MCF 10A (cell line): ENCODE measurements at places on chromosomes 1 and 21. TPM values are rescaled to one million over a fixed set of nuclear protein-coding genes. Genes with fewer than 3 reads are reported as not detected.

DNA sequence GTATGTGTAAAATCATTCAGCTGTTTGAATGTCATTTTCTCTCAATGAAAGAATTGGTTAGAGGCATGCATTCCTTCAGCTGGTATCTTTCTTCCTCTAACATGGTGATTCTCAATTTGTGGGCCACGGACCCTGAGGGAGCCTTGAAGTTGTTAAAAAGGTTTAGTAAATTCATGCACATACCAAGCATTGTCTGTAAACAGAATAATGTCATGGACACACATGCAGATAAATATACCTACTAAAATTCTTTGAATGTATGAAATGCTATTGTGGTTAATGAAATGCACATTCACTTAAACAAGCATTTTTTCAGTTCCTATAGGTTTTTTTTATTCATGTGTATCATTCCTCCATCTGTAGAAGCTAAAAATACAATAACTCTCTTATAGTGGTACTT, 65.4 kb downstream of the PBX1 start:
- peaks cover 6% of the 10 kb centered on the region for H3K36me3 ChIP-seq
- no peak overlapping the region for H3K27ac ChIP-seq
- H3K4me1 ChIP-seq, result no peaks in the 10 kb centered on the region
- H3K27me3 ChIP-seq, result no peaks in the 10 kb centered on the region

DNA sequence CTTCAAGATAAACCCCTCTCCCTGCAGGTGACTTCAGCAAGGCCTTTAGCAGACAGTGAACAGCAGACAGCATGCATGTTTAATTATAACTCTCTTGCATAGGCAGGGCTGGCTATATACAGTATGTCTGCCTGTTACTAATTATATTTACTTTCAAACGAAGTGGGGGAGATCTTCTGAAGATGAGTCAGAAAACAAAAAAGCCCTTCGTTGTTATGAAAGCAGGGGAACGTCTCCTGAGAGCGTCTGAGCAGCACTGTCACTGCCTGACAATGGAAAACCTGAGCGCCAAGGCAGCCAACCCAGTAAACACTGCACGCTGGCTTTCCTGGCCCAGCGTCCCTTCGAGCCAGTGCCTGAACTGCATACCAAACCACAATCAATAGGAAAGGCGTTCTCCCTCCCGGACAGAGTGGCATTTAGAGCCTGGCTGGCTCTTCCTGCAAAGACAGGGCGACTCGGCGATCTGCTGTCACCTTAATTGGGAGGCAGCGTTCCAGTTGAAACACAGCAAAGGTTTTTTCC, 54.1 kb downstream of the TOMM20 start:
- DNase-seq, result peak; percentile 86
- peaks cover 32% of the 10 kb centered on the region for H3K4me1 ChIP-seq
- H3K4me3 ChIP-seq, result no peak overlapping the region
- no peak overlapping the region for H3K27ac ChIP-seq
- peaks cover 6% of the 10 kb centered on the region for H3K36me3 ChIP-seq

- peaks cover 22% of the 10 kb centered on the region for H3K4me1 ChIP-seq
- H3K36me3 ChIP-seq, result no peaks in the 10 kb centered on the region
- no peak overlapping the region for H3K4me3 ChIP-seq
- peaks cover 25% of the 10 kb centered on the region for H3K27me3 ChIP-seq
- no peak overlapping the region for H3K27ac ChIP-seq
Measured at GRCh38 chr21:45817345-45817744, 164.2 kb upstream of the COL6A1 start.

DNA sequence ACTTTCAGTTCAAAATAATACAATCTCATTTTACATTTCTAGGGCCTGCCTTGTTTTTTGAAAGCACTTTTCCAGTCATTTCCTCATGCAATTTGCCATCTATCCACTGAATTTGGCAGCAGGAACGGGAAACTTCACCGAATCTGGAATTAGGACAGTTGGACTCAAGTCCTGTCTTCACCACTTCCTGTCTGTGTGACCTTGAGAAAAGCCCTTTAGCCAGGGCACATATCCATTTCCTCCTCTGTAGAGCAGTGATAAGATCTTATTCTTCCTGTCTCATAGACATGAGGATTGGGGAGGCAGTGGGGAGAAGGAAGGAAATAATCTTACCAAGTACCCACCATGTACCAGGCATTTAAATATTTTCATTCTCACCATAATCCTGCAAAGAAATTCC, 12.0 kb downstream of the VAV3 start:
- H3K4me3 ChIP-seq, result no peak overlapping the region
- no peaks in the 10 kb centered on the region for H3K36me3 ChIP-seq
- no peaks in the 10 kb centered on the region for H3K4me1 ChIP-seq
- H3K27ac ChIP-seq, result no peak overlapping the region
- DNase-seq, result no peak

Gene CD1E
- total RNA-seq, result not detected in 2 replicates

DNA sequence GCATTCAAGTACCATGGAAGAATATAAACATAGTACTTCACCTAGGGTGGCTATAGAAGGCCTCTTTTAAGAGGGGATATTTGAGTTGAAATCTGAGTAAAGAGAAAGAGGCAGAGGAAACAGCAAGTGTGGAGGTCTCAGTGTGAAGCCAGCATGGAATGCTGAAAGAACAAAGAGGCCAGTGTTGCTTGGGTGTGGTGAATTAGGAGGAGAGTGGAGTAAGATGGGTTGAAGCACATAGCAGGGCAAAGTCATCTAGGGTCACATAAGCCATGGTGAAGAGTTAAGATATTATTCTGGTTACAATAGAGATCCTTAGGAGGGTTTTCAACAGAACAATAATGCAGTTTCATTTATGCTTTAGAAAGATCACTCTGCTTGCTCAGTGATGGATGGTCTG, 37.5 kb downstream of the C1orf141 start:
- H3K27me3 ChIP-seq, result no peaks in the 10 kb centered on the region
- peaks cover 5% of the 10 kb centered on the region for H3K4me1 ChIP-seq
- no peak overlapping the region for H3K4me3 ChIP-seq
- DNase-seq, result no peak

- DNase-seq, result no peak
- no peak overlapping the region for H3K27ac ChIP-seq
- H3K4me3 ChIP-seq, result no peak overlapping the region
- H3K4me1 ChIP-seq, result peaks cover 28% of the 10 kb centered on the region
Measured at GRCh38 chr1:22827666-22828483, 117.2 kb downstream of the EPHB2 start.

DNA sequence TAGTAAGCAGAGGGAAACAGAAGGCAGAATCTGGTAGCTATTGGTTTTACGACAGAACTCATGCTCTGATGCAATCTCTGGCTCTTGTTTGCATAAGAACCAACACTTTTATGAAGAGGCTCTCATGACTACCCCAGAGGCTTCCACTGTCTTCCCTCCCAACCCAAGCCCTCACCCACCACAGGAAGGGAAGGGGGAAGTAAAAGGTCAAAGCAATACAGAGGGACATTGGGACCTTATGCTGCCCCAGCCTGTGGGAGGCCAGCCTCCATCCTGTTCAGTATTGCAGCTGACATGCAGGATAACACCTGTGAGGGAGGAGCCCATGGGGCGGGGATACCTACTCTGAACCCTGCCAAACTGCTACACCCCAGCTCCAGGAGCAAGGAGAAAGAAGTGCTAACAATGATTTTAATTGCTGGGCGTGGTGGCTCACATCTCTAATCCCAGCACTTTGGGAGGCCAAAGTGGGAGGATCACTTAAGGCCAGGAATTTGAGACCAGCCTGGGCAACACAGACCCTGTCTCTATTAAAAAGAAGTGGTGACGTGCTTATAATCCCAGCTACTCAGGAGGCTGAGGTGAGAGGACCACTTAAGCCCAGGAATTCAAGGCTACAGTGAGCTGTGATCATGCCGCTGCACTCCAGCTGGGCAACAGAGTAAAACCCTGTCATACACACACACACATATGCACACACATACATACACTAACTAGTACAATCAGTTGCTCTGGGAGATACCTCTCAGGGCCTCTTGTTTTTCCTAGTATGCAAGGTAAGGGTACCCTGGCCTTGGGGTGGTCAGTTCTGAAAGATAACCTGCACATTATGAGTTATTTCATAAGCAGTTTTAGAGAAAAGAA, 9.5 kb downstream of the MR1 start:
- H3K27me3 ChIP-seq, result no peaks in the 10 kb centered on the region
- peak overlapping the region; percentile 88 for H3K27ac ChIP-seq
- peaks cover 41% of the 10 kb centered on the region for H3K4me1 ChIP-seq
- H3K36me3 ChIP-seq, result peaks cover 33% of the 10 kb centered on the region
- no peak overlapping the region for H3K4me3 ChIP-seq
- peak; percentile 79 for DNase-seq

DNA sequence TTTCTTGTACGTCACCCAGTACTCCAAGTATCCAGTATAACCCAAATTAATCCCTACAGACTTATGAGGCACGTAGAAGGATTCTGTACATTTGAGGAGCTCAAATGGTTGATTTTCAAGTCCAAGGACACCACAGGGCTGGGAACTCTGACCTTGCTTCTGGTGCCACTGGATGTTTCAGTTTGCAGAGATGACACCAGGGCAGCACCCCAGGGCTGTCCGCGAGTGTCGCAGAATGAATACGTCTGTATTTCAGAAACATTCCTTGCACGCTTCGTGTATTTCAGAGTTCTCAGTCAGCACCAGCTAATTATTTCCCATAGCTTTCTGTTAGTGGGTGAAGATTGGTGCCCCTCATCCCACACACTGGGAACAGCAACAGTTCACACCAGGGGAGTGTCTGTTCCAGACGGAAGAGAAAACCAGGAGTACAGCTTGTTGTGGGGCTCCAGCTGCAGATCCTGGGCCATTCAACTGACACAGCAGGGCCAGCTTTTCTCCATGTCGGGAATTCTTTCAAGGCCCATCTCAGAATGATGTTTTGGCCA, 159.2 kb downstream of the RHOU start:
- H3K4me3 ChIP-seq, result no peak overlapping the region
- DNase-seq, result no peak
- peaks cover 54% of the 10 kb centered on the region for H3K27me3 ChIP-seq
- no peaks in the 10 kb centered on the region for H3K4me1 ChIP-seq
- H3K36me3 ChIP-seq, result no peaks in the 10 kb centered on the region

Gene GNG4
- 3.0 and 3.3 TPM in 2 replicates for total RNA-seq

DNA sequence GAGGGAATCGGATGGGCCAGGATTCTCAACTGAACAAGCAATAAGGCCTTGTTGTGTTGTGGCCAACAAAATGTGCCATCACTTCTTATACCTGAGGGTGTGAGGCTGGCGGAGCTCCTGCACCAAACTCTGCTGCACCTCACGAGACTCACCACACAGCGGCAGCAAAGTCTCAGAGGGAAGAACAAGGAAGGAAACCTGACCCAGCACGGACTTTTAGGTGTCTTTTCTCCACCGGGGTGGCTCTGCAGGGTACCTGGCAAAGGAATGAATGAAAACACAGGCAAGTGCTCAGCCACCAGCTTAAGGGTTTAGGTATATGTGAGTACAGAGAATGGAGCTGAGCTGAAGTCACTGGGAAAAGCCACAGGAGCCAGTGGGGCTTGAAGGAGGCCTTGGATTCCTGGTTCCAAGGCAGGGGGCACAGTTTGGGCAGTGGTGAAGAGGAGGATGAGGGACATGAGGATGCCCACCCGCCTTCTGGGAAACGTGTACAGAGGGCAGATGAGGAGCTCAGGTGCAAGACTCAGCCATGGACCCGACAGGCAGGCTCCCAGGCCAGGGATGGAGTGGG, 31.1 kb upstream of the HSD3B1 start:
- H3K27me3 ChIP-seq, result peaks cover 16% of the 10 kb centered on the region
- peaks cover 6% of the 10 kb centered on the region for H3K4me1 ChIP-seq
- no peaks in the 10 kb centered on the region for H3K36me3 ChIP-seq
- H3K4me3 ChIP-seq, result no peak overlapping the region
- H3K27ac ChIP-seq, result peak overlapping the region; percentile 50
- DNase-seq, result peak; percentile 78

Gene KRTAP13-2
- total RNA-seq, result not detected in 2 replicates

DNA sequence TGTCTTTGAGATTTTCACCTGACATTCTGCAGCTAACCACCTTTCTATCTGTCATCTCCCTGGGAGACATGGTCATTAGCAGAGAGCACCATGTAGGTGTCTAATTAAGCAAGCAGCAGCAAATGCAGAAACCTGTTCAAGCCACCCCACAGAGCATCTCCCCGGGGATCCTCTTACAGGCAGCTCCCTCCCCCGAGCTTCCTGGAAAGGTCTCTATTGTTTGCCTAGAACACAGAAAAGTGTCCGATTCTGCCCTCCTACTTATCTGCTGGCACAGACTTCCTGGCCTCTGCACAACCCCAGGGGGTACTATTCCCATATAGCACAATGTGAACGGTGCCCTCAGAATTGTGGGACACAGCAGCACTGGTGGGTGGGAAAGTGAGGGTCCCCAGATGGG, 46.1 kb downstream of the PLEKHA6 start:
- peak overlapping the region; percentile 4 for H3K27ac ChIP-seq
- H3K4me3 ChIP-seq, result no peak overlapping the region
- H3K27me3 ChIP-seq, result no peaks in the 10 kb centered on the region
- peaks cover 28% of the 10 kb centered on the region for H3K4me1 ChIP-seq
- DNase-seq, result peak; percentile 66

DNA sequence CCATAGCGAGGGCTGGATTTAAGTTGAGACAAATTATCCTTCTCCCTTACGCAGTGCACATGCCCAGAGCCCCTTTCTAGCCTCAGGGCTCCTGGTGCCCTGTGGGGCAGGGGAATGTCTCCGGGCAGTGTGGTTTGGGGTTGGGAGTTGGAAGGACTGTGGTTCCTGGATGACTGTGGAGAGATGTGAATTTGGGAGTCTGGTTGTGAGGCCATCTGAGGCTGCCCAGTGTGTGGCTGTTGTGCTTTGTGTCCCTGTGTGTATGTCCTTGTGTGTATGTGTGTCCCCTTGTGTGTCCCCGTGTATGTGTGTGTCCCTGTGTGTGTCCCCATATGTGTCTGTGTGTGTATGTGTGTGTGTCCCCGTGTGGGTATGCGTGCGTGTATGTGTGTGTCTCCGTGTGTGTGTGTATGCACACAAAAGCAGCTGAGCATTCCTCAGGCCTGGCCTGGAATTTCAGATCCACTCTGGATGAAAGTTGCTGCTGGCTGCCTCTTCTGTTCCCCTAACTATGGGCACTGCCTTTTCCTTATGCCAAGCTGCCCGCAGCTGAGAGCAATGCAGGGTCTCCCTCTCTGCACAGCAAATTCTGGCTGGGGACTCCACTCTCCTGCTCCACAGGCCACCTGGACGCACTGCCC, 65.4 kb downstream of the UBIAD1 start:
- H3K27me3 ChIP-seq, result peaks cover 14% of the 10 kb centered on the region
- no peak overlapping the region for H3K4me3 ChIP-seq
- H3K27ac ChIP-seq, result no peak overlapping the region
- H3K4me1 ChIP-seq, result no peaks in the 10 kb centered on the region

DNA sequence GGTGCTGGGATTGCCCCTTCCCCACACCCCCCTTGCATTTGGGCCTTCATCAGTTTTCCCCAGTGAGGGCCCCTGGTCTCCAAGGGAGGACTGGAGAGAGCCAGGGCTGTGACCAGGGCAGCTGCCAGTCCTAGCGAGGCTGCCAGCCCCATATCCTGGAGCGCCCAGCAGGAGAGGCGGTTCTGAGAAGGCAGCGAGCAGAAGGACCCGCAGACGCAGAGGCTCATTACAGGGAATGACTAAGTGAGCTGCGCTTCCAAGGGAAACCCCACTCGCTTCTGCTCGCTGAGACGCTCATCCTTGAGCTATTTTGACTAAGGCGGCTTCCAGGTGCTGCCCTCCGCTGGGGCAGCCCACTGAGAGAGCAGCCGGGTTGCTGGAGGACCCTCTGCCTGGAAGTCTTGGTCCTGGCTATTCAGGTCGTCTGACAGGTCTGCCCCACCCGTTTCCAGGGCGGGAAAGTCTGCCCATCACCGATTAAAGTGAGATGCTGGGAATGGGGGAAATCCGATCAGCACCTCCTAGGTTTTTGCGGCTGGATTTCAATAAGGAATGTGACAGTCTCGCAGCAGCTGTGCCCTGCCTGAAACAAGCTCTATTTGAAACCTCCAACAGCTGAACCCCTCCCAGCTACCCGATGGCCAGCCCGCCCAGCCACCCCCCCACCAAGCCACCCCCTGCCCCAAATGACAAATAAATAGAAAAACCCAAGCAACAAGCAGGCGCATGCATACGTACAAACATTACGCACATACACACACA, 2.8 kb downstream of the KCNN3 start:
- H3K27me3 ChIP-seq, result peaks cover 77% of the 10 kb centered on the region
- peaks cover 12% of the 10 kb centered on the region for H3K4me1 ChIP-seq
- no peaks in the 10 kb centered on the region for H3K36me3 ChIP-seq
- H3K4me3 ChIP-seq, result no peak overlapping the region
- no peak for DNase-seq
